ENCODE measurements at places on chromosomes 6 and 20. TPM values are rescaled to one million over a fixed set of nuclear protein-coding genes. Genes with fewer than 3 reads are reported as not detected.

ERVFRD-1 gene
- not detected for total RNA-seq

STMND1 gene
- total RNA-seq = not detected

ILRUN gene
- total RNA-seq = 59.5 TPM

CLPSL2 gene
- not detected for total RNA-seq

TPX2 gene
- 128 TPM for total RNA-seq

RPN2 gene
- 257 TPM for total RNA-seq

L3MBTL1 gene
- 9.9 TPM for total RNA-seq

AK9 gene
- 3.5 TPM for total RNA-seq

ECT2L gene
- total RNA-seq = not detected

SLC17A9 gene
- not detected for total RNA-seq

UBD gene
- not detected for total RNA-seq

ZNF391 gene
- total RNA-seq = 5.9 TPM

EGFL8 gene
- total RNA-seq = 7.9 TPM

HIVEP2 gene
- 11.9 TPM for total RNA-seq

MAN1A1 gene
- total RNA-seq = 19.0 TPM

All from PC-3 (cell line).